Activated naive CD8-positive, alpha-beta T cell treated with anti-CD3 and anti-CD28 coated beads, Interleukin-2, amount 50 U/mL, for 24 hours (primary cell): ENCODE measurements at places on chromosomes 6 and 20.
A peak's percentile ranks its signal among the peaks of the same experiment; 100 is the strongest.

GRCh38 chr6:168457653-168457934, 16.6 kb downstream of the SMOC2 start:
- DNase-seq, result no peak

DNA sequence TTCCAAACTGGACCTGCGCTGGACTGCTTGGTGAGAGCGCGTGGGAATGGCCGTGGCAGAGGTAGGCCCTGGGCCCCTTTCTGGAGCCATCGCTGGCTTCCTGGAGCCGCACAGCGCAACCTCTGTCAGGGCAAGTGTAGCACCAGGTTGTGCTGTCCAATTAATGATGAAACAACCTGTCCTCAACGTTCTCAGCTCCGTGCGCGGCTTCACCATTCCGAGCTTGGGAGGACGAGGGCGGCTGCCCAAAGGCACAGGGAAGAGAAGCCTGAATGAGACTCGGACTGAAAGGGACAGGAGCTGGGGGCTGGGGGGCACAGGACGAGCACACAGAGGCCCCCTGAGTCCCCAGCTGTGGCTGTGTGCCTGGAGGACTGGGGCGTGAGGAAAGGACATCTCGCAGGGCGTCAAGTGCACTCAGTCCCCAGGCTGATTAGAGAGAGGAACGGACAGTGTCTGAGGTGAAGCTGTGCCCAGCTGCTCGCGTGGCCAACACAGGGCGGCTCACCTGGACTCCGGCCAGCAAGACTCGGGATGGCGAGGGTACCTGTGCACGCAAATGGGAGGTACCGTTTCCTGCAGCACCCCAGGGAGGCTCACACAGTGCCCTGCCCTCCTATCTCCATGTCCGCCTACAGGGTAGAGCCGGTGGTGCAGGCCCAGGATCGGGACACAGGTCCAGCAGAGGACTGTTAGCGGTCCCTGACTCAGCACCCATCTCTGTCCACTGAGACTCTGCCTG, 403.3 kb downstream of the TAF4 start:
- no peak for DNase-seq

DNA sequence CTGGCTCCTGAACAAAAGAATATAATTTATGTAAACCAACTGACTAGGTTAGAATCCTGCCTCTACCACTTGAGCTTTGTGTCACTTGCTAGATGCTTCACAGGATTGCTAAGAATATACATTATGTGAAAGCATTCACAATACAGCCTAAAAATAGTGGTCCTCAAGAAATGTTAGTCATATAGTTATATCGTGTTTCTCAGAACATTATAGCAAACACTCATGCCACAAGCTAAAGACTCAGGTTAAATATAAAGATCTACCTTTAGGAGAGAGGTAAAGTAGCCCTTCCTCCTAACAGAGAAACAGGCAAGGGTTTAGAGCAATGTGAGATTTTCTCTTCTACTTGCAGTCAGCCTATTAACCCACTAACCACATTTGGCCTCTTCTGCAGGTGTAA, 17.8 kb upstream of the ALDH8A1 start:
- DNase-seq, result no peak

- peak; percentile 66 for DNase-seq
Measured at GRCh38 chr6:33297956-33298772, 578 bp downstream of the RGL2 start.

DNA sequence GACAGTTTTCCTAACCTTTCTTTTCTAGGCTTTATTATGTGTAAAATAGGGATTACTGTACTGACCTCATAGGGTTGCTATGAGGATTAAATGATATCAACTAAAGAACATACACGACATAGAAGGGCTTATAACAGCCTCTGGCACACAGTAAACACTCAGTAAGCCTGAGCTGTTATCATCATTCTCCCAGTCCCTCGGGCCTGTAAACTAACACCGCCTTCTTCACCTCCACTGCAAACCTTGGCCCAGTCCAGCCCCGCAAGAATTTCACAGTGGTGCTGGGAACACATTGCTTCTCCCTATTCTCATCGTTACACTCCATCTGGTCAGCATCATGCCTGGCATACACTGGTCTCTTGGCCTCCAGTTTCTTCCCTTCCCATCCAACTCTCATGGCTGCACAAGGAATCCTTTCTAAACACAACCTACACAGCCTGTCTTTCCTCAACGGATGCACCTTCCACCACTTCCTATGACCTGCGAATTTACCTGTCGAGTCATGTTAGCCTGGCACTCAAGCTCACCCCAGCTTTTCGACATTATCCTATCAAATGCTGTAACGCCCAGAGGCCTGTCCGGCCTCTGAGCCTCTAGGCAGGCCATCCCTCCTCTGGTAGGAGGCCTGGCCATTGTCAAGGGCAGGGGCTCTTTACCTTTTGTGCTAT, 92.1 kb downstream of the FYN start:
- no peak for DNase-seq

DNA sequence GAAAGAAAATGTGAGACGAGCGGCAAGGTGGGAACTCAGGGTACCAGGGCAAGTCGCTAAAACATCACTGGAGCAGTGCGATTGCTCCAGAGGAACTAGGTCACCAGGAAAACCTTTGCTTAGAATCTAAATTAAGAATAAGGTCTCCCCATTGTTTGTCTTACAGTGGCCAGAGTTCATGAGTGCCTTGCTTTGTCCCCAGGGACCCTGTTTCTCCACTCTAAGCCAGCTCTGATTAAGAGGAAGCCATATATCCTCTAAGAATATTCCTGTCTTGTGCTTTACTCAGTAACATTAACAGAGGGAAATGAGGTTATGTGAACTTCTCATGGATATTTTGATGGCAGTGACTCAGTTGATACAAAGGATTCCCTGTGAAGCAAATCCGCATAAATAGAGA, 305.8 kb downstream of the CD83 start:
- DNase-seq, result no peak

DNA sequence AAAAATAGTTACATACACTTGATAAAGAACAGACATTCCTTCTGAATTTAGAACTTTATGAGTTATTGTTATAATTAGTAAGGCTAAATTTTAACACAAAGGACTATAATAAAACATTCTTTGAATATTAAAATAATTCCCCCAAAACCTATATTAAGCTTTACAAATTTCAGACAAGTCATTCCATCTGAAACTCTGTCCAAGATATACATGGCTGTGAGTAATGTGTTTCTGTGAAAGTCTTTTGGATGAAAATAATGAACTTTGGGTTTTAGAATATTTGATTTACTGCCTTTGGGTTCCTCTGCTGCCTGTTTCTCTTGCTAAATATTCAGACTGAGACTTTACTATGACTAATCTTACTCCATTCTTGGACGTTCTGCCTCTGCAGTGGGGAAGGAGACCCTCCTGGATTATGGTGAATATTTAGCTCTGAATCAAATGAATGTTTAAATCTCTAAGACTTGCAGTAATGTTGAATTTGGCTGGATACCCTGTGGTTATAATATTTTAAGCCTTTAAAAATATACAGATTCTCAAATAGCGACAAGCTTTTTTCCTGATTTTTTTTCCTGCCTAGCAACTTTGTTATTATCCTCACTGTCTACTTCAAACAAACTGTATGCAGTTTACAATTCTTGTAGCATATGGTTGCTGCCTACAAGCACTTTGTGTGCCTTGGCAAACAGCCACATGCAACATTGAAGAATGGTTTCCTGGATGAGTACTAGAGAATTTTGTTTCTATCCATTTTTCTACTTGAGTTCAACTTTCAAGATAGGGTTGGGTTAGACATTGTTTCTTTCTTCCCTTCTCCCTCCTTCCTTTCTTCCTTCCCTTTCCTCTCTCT, 51.4 kb downstream of the TXLNB start:
- no peak for DNase-seq
